ENCODE measurements at places on chromosomes 7 and 10.

DNA sequence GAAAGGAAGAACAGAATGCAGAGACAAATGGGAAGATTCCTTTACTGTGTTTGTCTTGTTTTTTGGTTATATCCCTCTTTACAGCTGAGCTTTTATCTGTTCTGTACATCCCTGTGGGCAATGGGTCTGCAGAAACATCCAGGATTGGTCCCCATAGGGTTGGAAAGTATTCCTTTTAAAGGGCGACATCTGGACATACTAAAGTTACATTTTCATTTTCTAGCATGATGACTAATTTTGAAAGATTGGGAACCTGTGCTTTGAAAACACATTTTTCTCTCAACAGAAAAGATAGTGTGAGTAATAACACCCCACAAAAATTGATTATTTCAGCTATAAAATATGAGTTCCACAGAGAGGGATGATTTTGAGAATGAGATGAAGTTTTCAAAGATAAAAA, 435.8 kb downstream of the GPAM start:
- DNase-seq: no peak

DNA sequence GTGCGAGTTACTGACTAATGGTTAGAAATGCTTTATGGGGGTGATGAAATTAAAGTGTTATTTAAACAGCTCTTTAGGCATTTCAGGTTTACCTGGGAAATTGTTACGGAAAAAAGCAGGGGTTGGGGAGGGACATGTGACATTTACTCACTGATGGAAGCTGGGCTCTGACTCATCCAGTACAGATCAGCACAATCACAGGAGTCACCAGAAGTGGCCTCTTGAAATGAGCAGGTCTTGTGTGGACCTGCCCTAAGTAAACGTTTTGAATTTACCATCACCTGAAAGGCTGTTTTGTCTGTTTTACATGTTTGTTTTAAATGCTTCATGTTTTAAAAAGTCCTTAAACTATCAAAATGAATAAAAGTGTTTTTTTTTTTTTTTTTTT, 2.3 kb downstream of the GLRX3 start:
- peak; percentile 42 for DNase-seq

GRCh38 chr10:1454428-1454827, 282.9 kb downstream of the ADARB2 start:
- peak; percentile 32 for DNase-seq

- DNase-seq: no peak
These were observed 534.3 kb downstream of the PARD3 start for GRCh38 chr10:34280599-34281374.

DNA sequence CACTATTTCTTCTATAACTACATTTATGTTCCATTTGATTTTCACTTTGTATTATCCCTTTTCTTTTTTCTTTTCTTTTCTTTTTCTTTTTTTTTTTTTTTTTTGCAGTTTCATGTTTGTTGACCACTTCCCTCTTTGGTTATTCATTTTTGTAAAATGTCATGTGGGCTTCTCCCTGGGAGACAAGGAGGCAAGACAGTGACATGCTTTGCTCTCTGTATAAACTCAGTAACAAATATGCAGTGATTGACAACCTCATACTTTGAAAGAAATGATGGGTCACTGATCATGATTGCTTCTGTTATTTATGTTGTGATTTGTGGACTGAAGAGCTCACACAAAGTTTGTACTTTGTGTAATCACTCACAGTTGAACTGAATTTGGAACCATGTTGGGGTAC, 90.2 kb upstream of the ABI1 start:
- DNase-seq: no peak

- DNase-seq: no peak
These were observed 10.0 kb upstream of the SLIT1 start for GRCh38 chr10:97195706-97196222.

GRCh38 chr10:79561257-79561656, 1.1 kb upstream of the SFTPA2 start:
- DNase-seq: no peak

DNA sequence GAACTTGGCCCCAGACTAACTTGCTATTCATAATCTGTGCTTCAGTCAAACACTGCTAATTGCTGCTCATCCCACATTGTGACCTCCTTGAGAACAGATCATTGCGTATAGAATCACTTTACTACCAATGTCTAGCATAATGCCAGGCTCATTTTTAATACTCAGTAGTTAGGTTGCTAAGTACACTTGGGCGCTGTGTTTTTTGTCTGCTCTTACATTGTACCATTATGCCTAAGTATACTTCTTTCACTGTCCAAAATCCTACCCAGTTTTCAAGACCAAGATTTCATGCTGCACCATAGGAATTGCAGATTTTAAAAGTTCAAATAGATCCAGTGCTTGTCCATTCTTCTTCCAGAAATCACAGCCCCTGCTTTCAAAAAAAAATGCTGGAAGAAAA, 32.8 kb upstream of the TMEM106B start:
- DNase-seq: no peak

- DNase-seq: no peak
These were observed 1.0 kb downstream of the PSMC2 start for GRCh38 chr7:103348452-103348851.

- no peak for DNase-seq
These were observed 811.5 kb downstream of the LRMDA start for GRCh38 chr10:76242956-76243355.
